Activated T-cell treated with anti-CD3 and anti-CD28 coated beads, Interleukin-2, amount 50 U/mL, for 1 hour (primary cell): ENCODE measurements at places on chromosomes 13 and 19.
A peak's percentile ranks its signal among the peaks of the same experiment; 100 is the strongest.

DNA sequence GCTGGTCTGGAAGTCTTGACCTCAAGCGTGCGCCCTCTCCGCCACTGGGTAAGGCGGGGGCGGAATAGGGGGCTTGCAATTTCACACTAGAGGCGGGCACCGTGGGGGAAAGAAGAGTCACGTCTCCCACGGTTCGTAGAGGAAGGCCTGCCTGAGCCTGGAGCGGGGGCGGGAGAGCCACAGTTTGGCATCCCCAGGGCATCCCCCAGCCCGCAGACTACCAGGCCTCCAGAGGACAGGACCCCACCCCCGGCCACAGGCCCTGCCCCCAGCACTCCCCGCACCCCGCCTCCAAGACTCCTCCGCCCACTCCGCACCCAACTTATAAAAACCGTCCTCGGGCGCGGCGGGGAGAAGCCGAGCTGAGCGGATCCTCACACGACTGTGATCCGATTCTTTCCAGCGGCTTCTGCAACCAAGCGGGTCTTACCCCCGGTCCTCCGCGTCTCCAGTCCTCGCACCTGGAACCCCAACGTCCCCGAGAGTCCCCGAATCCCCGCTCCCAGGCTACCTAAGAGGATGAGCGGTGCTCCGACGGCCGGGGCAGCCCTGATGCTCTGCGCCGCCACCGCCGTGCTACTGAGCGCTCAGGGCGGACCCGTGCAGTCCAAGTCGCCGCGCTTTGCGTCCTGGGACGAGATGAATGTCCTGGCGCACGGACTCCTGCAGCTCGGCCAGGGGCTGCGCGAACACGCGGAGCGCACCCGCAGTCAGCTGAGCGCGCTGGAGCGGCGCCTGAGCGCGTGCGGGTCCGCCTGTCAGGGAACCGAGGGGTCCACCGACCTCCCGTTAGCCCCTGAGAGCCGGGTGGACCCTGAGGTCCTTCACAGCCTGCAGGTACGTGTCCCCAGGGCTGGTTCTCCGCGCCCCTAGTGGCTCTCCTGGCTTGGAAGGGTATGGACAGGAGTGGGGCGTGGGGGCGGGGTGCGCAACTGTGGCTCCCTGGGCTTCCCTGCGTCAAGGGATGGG lies at the start of gene ANGPTL4:
ANGPTL4 (plus strand) TSS at position 353 of the 969 bp plus-strand sequence; CDS start at position 520, 167 bp downstream.
- peak; percentile 42 for DNase-seq

- DNase-seq, result no peak
These were observed 360.0 kb downstream of the DCT start for GRCh38 chr13:94119360-94119936.

- no peak for DNase-seq
These were observed 1418.4 kb downstream of the UQCRFS1 start for GRCh38 chr19:27794494-27795042.

DNA sequence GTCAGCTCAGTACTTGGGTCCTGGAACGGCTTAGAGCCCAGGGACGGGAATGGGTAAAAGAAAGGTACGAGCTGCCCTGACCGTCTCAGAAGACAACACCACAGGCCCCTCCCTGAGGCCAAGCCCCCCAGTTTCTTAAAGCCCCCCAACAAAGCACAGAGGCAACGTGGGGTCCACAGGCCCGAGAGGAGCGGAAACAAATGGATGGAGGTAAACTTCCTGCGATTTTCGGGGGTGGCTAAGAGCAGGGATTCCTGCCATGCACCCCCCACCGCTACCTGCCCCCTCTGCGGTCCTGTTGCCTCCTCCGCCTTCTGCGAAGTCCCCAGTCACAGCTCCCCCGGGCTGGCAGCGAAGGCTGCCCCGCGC lies 48.2 kb downstream of the PTPRS start:
- peak; percentile 47 for DNase-seq

DNA sequence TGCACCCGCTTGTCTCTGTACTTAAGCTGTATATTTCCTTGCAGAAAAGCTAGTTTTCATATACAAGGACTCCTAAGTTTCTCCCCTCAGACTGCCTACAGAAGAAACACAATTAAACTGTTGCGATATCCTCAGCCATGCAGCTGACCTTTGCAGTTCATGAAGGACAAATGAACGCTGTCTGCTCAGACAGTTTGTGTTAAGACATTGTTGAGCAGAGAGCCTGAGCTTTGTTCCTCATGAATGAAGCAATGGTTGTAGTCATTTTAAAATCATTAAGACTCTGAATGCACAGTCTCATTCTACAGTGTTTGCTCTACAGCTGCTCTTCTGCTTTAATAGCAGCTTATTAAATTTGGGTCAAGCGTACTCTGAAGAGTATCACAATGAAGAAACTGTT lies 23.2 kb upstream of the MAB21L1 start:
- DNase-seq, result no peak

DNA sequence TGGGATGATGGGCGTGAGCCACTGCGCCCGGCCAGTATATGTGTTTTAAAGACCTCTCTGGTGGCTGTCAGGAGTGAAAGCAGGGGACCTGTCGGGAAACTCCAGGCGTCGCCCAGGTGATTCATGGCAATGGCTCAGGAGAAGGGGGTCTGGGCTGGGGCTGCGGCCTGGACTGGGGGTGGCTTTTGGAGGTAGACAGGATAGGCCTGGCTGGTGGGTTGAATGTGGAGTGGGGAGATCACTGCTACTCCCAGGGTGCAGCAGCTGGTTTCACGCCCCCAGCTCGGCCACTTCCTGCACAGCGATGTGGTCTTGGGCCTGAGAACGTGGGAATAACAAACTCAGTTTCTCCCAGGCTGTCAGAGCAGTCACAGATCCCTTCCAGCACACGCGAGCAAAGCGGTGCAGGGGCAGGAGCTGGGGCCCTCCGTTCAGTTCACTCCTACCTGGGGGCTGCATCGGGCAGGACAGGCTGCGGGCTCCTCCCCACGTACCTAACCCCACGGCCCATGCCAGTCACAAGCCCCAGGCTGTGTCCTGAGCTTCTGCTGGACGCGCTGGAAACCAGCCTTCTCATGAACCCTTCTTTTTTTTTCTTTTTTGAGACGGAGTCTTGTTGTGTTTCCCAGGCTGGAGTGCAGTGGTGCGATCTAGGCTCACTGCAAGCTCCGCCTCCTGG lies 18.9 kb downstream of the KDM4B start:
- DNase-seq, result no peak

DNA sequence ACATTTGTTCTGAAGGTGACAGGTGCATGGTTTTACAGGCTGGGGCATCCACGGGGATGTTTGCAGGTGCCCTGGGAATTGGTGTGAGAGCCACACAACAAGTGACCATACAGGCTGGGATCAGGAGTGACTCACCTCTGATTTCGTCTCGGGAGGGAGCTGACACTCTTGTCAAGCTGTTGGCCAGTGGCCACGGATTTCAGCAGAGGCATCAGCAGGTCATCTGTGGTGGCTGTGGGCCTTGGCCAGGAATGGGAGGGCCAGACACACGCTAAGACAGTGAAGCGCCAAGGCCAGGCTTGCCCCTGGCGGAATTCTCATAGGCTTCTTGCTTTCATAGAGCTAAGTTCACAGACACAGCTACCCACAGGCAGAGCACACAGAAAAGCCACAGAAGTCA lies 108.6 kb downstream of the HSPH1 start:
- no peak for DNase-seq

GRCh38 chr19:17577457-17578097 lies 22.1 kb downstream of the COLGALT1 start:
- DNase-seq, result no peak

DNA sequence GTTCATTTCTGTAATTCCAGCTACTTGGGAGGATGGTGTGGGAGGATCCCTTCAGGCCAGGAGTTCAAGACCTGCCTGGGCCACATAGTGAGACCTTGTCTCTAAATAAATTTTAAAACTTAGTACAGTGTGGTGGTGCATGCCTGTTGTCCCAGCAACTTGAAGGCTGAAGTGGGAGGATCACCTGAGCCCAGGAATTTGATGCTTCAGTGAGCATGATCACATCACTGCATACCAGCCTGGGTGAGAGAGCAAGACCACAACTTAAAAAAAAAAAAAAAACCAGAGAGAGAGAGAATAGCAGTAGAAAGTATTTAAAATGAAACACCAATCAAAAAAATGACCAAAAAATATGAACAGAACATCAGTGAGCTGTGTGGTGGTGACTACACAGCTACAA lies 7.1 kb upstream of the ZNF823 start:
- DNase-seq, result no peak

GRCh38 chr13:84843368-84843767 lies 955.9 kb downstream of the SLITRK6 start:
- no peak for DNase-seq

- DNase-seq, result no peak
These were observed 82.0 kb upstream of the WASF3 start for GRCh38 chr13:26475176-26476110.
